WERI-Rb-1 (cell line): ENCODE measurements at places on chromosomes 4 and X.

DNA sequence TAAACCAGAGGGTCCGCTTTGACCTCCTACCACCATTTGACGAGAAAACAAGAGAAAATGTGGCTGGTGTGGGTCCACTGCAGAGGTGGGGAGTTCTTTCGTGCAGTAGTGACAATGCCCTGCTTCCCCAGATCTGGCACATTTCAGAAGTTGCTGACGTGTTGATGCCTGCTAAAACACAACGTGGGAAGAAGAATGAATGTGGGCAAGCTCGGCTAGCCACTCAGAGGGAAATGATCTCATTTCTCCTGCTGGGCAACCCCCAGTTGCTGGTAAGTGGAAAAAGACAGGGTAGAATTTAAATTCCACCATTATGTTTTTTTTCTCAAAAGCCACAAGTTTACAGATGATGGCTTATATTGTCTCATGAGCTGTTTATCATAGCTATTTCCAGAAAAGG, 77.9 kb downstream of the LUZP4 start:
- no peak for DNase-seq

DNA sequence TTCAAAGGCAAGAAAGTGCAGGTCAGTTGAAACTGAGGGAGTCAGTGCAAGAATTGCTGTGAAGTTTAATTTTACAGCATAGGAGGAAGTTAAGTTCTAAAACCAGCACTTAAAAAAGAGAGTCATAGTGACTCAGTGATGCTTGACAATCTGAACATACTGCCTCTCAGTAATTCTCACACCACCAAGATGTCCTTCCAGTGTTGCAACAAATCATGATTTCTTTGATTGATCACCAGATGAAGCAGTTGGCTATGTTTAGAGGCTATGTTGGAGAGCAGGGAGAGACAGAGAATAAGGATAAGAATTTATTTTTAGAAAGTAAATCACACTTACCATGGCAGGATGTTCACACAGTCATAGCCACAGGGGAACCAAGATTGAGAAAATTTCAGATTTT, 13.2 kb downstream of the TRIM2 start:
- DNase-seq: no peak

GRCh38 chrX:1537031-1537715, at the start of gene P2RY8:
Gene P2RY8 (minus strand): TSS chrX:1537185. CDS start chrX:1466558, 70,627 bp downstream.
- DNase-seq: no peak

- no peak for DNase-seq
Measured at GRCh38 chrX:24151513-24151912, 2.0 kb downstream of the ZFX start.

DNA sequence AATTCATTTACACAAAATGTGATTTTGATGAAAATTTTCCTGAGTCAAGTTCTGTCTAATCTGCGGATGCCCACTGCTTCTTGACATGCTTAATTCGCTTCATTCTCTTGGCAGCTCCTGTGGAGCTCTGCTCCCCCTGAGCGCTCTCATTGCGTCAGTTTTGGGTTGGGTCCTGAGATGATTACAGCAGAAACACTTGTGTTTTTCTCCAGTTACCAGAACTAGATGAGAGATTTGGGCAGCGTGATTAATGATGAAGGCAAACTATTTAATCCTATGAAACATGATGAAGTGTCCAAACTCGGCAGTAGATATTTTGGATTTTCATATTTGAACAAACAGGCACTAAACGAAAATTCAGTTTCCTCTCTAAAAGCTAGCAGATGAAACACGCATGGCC, 4.2 kb upstream of the CXCL1 start:
- no peak for DNase-seq

GRCh38 chrX:51461053-51462044, 35.0 kb downstream of the NUDT11 start:
- no peak for DNase-seq

GRCh38 chr4:6309777-6310176, 40.1 kb downstream of the WFS1 start:
- DNase-seq: no peak
